Activated T-helper 17 cell treated with anti-CD3 and anti-CD28 coated beads, Interleukin-2, amount 50 U/mL, for 72 hours (primary cell): ENCODE measurements at places on chromosomes 3 and 15.

DNA sequence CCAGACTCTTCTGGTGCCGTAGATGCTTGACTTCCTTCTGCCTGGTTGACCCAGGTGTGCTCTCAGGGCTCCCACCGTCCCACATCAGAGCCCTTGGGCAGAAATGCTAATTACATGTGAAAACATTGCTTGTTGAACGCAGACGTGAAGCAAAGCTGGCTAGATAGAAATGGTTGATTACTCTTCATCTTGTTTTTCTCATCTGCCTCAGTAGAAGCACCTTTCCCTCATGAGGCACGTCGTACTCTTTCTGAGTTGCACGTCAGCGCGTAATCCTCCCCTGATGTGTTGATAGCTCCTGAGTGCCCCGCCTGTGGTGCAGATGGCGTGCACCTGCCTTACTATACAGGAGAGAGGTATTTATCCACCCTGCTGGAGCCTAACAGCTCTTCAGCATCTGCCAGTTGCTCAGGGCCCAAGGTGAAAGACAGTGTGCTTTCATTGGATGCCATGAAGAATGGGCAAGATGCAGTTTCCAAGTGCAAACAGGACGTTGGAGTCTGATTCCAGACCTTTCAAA is 18.1 kb downstream of the MAP6D1 start:
- ATAC-seq: no peak

- peak; percentile 84 for ATAC-seq
Measured at GRCh38 chr3:66303491-66303901, 82.7 kb downstream of the SLC25A26 start.

DNA sequence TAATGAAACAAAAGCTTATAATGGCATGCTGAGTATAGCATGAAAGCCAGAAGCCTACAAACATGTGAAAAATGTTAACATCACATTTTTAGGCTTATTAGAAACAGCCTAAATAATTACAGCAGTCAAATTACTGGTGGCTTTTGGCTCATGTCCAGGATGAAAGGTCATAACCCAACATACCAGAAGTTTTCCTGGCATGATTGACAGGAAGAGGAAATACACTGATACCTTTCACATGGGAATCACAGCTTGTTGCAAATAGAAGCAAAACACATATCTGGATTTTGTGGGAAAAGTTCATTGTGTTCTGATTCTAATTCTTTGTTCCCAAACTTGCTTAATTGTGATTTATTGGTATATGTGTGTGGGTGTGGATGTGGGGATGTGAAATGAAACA is 393.5 kb upstream of the ARRDC4 start:
- no peak for ATAC-seq

GRCh38 chr15:47669221-47669620 is 48.1 kb upstream of the SEMA6D start:
- ATAC-seq: no peak

DNA sequence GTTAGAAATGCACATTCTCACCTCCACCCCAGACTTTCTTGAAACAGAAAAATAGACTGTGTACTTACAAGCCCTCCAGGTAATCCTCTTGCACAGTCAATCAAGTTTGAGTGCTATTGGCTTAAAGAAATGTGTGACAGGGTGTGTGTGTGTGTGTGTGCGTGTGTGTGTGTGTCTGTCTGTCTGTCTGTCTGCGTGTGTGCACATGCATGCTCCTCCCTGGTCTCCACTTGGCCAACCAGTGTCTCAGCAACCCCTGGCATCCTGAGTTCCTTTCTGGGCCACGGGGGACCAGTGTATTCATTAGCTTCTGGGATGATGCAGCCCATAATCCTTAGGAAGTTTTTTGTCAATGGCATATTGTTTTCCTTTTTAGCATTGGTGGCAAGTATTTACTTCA is 128.8 kb upstream of the IL12A start:
- no peak for ATAC-seq

DNA sequence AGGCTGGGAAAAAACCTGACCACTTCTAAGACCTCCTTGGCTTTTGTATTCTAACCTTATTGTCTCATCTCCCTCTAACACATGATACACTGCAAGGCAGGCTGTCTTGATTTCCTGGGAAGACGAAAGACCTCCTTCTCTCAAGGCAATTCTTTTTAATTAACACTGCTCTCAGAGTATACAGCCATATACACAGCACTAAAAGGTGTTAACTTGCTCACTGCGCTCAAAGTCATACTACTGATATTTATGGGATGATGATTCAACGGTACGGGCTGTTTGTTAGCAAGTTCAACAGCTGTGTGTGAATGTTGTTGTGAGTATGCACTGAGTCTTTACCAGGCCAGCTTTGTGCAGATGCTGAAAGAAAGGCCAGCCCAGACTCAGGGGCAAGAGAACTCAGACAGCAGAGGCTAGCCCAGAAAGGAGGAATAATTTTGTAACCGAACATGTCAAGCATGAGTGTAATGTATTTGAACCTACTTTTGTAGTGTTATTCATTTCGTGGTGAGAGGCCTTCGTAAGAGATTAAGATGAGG is 229.9 kb downstream of the IL5RA start:
- ATAC-seq: no peak

DNA sequence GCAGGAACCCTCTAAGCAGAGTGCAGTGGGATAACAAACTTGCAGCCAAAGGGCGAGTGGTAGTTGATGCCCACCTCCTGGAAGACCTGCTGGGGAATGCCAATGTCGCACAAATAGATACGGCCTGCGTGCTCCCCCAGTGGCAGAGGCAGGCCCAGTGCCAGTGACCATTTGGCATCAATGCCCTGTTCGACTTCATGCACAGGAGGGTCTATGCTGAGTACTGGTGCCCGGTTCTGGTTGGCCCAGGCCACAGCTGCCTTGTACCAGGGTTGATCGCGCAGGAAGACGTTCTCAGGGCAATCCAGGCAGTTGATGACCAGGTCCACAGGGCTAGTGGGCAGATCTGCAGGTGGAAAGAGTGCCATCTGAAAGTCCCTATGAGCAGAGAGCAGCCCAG is 17.0 kb downstream of the CLK3 start:
- no peak for ATAC-seq

DNA sequence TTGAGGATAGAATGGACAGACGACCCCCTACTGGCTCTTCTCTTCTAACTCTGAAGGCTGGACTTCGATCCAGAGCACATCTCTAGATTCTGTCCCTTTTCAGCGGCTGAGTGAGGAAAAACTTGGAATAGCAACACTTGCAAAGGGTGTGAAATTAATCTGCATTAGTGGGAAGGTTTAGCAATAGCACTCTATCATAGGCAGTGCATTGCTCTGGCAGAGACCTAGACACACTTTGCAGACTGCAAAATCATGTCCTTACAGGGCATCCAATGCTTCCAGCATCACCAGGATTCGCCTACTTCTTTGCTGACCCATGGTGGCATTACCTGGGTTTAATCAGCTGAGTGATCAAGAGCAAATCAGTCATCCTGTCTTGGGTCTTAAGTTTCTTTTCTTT is 43.1 kb downstream of the DAPK2 start:
- ATAC-seq: no peak

- no peak for ATAC-seq
Measured at GRCh38 chr3:27610800-27611525, 111.2 kb downstream of the EOMES start.

GRCh38 chr15:25439369-25439836 is 579 bp upstream of the UBE3A start:
- peak; percentile 11 for ATAC-seq

DNA sequence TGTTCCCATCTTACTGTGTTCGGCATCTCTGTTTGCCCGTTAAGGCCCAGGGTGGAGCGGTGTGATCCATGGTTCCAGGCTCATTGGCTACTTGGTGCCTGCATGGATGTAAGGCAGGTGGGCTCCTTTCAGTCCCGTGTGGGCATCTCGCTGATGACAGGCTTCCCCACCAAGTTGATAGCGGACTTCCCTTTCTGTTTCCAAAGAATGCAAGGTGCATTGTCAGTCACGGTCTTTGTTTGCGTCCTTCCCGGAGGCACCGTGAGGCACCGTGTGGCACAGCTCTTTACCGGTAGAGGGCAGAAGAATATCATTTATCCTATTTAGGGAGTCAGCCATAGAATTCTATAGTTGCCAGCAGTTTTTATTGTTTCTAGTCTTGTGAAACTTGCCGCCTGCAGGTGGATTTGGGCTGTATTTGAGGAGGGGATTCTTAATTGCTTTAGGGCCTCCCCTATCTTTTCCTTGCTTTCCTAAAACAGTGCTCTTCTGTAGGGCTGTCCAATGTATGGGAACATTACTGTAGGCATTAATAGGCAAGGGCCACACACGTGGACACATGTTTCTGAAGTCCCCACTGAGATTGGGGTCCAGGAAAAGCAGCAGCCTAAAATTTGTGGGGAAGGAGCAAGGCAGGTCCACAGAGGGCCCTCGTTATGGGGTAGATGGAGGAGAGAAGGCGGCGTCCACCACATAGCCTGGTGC is 244.1 kb downstream of the SLCO3A1 start:
- ATAC-seq: peak; percentile 71

GRCh38 chr3:116112696-116113095 is 332.6 kb downstream of the LSAMP start:
- no peak for ATAC-seq

DNA sequence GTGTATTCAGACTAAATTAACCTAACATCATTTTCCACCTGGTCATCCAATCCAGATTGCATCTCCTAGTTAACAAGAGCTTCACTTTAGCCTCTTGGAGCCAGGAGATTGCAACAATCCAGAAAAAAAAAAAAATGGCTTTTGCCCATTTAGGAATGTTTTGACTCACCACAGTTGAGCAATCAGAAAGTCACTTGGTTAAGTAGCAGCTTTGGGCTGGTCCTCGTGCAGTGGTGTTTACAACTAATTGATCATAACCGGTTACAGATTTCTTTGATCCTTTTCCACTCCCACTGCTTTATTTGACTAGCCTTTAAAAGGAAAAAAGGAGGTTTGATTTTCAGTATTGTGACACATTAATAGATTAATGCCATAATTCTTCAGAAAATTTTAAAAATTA is 688.8 kb upstream of the CCDC54 start:
- ATAC-seq: no peak

GRCh38 chr3:14144423-14145075 is 19.7 kb downstream of the TMEM43 start:
- ATAC-seq: peak; percentile 87

GRCh38 chr3:65850261-65850660 is 188.5 kb downstream of the MAGI1 start:
- ATAC-seq: no peak

DNA sequence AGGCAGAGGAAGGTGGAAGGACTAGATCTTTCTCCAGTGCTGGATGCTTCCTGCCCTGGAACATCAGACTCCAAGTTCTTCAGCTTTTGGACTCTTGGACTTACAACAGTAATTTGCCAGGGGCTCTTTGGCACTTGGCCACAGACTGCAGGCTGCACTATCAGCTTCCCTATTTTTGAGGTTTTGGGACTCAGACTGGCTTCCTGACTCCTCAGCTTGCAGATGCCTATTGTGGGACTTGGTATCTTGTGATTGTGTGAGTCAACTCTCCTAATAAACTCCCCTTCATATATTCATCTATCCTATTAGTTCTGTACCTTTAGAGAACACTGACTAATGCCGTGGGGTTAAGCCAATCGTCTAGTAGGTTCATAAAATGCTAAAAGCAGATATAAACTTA is 8.8 kb upstream of the B3GNT5 start:
- ATAC-seq: no peak

DNA sequence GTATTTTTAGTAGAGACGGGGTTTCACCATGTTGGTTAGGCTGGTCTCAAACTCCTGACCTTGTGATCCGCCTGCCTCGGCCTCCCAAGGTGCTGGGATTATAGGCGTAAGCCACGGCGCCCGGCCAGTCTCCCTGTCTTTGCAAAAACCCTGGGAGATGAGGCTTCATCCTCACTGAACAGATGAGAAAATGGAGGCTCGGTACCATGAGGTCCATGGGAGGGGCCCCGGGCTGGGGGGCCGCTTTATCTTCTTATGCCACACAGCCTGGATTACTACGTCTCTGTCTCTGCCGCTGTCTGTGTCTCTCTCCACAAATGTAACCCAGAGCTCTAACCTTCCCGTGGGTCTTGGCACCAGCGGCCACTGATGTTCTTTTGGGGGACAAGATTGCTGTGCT is 39.1 kb downstream of the ABTB1 start:
- ATAC-seq: no peak

DNA sequence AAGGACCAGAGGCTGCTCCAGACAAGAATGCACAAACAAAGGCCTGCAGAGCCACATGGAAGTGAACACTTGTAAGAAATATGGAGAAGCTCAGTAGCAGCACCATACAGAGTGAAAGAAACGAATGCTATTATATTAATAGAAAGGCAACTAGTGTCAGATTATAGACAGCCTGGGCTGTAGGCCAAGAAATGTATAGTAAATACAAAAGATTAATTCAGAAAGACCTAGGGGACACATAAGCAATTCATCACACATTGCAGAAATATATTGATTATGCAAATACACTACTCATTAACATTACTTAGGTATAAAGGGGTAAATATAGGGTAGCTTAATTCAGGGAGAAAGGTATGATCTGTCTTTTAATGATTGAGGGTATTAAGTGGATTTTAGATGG is 69.5 kb upstream of the GUCA1C start:
- ATAC-seq: no peak

- ATAC-seq: no peak
Measured at GRCh38 chr3:161503271-161503670, 6.7 kb downstream of the OTOL1 start.

DNA sequence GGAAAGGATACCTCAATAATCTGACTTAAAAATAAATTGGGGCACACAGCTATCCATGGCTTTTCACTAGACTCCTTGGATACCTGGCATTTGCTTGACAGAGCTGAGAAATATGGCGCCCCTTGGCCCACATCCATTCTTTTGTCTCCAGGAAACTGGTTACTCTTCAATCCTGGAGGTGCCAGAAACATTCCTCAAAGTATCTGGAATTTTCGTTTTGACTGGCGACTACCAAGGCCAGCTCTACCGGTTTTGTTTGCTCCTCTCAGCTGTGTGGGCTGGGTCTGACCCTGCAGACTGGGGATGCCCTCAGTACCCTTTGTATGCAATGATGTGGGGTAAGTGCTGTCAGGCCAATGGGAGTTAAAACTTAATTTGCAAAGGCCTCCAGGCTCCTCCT is 27.0 kb downstream of the KATNBL1 start:
- ATAC-seq: no peak

GRCh38 chr3:1207904-1208303 is 115.1 kb downstream of the CNTN6 start:
- ATAC-seq: no peak

DNA sequence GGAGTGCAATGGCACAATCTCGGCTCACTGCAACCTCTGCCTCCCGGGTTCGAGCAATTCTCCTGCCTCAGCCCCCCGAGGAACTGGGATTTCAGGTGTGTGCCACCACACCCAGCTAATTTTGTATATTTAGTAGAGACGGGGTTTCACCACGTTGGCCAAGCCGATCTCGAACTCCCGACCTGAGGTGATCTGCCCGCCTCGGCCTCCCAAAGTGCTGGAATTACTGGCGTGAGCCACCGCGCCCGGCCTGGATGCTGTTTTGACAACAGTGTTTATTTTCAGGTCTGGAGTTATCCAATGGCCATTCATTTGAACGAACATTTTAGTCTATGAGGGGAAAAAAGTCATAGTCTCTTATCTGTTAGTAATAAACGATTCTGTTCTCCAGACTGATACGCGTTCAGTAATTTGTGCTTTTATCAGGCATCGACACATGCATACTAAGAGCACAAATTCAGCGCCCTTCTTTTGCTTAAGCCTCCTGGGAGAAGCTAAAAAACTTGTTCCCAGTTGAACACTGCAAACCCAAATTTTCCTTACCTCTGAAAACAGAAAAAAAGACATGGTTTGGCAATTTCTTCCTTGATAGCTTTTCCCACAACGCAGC is 1.3 kb downstream of the B3GALNT1 start:
- ATAC-seq: no peak

GRCh38 chr3:173938159-173938558 is 540.6 kb downstream of the NLGN1 start:
- ATAC-seq: no peak

- peak; percentile 64 for ATAC-seq
Measured at GRCh38 chr3:14915636-14916222, 31.7 kb upstream of the NR2C2 start.
